ENCODE measurements at places on chromosomes 5 and 9.
A peak's percentile ranks its signal among the peaks of the same experiment; 100 is the strongest.

DNA sequence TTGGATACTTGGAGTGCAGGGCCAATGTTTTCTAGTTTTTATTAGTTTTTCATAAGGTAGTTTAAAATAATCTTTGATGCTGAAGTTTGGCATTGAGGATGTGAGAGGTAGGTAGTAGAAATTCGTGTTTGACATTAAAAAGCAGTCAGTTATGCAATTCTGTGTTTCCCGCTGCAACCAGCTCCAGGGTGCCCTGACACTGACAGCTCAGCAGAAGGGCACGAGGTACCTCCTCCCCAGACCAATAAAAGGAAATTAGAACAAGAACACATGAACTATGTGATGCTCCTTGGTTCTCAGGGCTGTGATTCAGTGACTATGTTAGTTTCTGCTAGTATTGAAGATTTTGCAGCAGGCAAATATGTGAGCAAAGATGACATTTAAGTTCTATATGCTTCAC is 40.2 kb downstream of the NSUN2 start:
- no peak for DNase-seq

DNA sequence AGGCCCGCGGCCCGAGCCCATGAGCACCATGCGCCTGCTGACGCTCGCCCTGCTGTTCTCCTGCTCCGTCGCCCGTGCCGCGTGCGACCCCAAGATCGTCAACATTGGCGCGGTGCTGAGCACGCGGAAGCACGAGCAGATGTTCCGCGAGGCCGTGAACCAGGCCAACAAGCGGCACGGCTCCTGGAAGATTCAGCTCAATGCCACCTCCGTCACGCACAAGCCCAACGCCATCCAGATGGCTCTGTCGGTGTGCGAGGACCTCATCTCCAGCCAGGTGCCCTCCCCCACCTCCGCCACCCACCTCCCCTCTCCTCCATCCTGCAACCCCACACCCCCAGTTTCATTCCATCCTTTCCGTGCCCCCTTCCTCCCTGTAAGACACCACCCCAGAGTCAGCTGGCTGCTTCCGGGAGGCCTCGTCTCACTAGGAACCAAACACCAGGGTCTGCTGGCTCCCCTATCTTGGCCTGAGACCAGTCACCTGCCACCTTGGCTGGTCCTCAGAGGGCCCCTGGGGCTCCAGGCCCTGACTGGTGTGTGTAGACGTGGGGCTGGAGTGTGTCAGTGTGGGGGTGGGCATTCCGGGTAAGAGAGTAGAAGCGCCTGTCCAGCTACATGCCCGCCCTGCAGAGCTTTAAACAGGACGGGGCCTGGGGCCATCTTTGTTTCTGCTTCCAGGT is 655 bp downstream of the GRIN1 start:
- DNase-seq, result peak; percentile 14

GRCh38 chr5:27906481-27906880 is 868.1 kb upstream of the CDH9 start:
- no peak for DNase-seq

- DNase-seq, result no peak
These were observed 38.9 kb downstream of the MFAP3 start for GRCh38 chr5:154077696-154078095.

- peak; percentile 62 for DNase-seq
These were observed 98.4 kb downstream of the FBXL7 start for GRCh38 chr5:15598294-15598902.

DNA sequence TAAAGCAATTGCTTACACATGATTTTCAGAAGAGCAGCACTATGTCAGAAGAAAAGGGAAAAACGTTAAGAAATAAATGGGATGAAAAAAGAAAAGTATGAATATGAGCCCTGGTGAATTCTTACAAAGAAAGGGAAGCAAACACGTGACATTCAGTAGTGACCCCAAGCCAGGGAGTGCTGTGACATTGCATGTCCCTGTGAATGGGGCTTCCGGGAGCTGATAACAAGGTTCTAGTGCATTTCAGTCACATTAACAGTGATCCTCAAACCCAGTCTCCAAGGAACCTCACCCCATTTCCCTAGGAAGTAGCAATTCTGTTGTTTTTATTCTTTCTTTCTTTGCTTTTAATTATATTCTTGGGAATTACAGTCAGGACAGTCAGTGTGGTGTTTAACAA is 27.3 kb downstream of the TMEM252 start:
- DNase-seq, result no peak

DNA sequence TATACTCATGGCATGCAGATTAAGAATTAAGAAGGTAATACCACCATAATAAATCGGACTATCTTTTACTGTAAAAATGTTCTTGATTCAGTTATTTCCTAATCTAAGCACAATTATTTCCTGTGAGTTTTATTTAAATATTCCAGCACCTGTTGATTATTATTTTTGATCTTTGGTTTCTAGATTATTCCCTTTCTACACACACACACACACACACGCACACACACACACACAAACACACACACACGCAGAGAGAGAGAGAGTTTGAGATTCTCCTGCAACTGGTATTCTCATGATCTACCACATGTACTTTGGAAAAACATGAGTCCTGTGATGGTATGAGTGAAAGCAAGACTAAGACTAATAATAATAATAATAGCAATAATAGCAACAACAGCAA is 17.0 kb upstream of the CKMT2 start:
- no peak for DNase-seq

DNA sequence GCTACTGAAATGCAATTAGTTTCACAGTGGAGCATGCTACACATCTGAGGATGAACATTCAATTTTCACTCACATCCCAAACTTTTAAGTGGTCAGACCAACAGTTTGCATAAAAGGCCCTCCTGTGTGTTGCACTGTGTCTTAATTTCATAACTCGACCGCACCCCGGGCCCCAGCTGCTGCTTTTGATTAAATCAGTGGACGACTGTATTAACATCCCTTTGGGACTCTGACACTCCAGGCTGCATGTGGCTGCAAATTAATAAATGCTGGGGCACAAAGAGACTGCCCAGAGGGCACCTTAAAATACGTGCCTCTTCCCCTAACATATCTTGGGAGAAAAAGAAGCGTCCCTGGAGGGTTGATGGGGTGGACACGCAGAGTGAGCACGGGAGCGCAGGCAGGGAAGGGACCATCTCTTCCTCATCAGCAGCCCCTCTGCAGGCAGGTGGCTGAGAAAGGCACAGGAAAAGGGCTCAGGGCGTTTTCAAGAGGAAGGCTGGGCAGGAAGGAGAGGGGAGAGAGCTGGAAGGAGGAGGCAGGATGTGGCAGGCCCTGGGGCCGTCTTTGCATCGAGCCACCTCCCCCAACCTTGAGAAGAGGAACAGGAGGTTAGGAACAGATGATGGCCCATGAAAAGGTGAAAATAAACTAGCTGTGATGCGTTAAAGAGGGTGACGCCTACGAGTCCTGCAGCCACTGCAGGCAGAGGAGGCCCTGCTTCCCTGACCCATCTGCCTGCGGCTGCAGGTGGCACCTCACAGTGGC is 18.6 kb downstream of the MED10 start:
- DNase-seq, result peak; percentile 30

DNA sequence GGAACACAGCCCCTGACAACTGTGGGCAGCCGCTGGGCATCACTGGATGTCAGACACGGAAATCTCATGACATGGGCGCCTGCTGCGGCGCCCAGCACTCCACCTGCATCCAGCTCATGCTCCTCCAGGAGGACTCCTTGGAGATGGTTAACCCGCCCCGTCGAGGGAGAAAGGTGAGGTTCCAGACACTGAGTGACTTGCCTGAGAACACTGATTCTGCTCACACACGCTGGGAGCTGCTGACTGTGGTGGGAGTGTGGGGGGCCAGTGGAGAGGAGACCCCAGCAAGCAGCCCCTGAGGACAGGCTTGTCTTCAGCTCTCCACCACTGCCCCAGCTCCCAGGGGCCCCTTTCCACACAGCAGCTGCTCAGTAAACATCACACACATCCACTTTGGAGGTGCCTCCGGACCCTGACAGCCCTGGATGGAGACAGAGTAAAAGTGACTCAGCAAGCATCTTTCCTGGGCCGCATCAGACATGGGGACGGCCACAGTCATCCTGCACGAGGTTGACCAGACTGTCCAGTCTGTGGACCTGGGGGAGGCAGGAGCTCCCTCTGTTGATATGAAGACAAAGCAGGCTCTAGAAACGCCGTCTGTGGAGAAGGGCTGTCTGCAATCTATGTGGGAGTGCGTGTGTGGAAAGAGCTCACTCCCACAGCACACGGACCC is 283.7 kb upstream of the IRX4 start:
- DNase-seq, result no peak

DNA sequence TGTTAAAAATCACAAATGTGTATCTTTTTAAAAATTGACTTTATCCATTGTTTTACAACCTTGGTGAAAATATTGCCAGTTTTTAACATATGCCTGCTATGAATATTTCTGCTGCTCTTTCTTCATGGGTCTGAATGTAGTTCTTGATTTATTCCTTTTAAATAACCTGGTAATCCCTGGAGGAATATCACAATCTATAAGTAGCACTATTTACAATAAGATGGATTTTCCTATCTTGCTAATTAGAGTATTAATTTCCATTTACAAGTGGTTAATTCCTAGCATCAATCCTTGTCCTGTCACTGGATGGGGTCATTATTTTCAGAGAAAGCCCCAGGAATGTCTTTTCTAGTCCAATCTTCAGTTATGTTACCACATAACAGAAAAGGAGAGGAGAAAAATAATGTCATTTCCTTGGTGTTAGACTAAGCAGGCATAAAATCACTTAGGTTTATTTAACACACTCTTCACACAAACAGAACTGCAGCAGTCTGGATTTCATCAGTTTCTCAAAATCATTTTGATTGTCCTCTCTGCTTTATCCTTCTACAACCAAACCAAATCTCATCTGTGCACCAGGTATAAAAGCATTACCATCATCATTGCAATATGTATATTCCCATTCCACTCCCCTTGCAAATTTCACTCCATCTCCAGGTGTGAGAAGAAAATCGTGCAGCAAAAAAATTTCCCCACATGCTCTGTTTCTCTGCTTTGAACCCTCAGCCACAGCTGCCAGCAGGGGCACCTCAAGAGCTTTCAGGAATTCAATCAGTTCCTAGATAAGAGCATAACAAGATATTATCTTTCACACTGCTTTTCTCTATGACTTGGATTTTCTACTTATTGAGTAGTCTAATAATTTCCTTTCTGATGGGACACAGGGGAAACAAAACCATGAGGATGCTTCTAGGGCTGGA is 204.1 kb downstream of the SEC61B start:
- no peak for DNase-seq

GRCh38 chr5:169805527-169805934 is 168.5 kb downstream of the DOCK2 start:
- DNase-seq, result no peak

- no peak for DNase-seq
These were observed 23.1 kb downstream of the ADRB2 start for GRCh38 chr5:148849461-148849860.

Measured in BE2C (cell line).